ENCODE measurements at places on chromosomes 12 and 14.

DNA sequence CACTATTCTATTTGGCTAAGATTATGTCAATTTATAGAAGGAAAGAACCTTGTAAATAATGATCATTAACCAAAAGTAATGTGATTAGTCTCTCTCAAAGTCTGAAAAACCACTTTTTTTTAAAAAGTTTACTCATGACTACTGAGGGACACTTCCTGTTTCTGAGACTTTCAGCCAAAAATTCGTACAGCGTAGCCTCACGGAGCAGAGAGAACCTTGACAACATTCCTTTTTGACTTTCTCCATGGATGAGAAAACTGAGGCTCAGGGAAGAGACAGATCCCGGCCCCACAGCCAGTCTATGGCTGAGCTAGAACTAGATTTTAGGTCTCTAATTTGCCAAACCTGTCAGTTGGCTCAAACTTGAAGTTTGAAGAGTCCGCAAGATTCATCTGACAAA lies 68.2 kb downstream of the DAD1 start:
- no peak for DNase-seq

GRCh38 chr12:95582230-95583058 lies 31.2 kb upstream of the USP44 start:
- no peak for DNase-seq

GRCh38 chr14:77346495-77346894 lies 25.7 kb downstream of the GSTZ1 start:
- DNase-seq, result no peak

DNA sequence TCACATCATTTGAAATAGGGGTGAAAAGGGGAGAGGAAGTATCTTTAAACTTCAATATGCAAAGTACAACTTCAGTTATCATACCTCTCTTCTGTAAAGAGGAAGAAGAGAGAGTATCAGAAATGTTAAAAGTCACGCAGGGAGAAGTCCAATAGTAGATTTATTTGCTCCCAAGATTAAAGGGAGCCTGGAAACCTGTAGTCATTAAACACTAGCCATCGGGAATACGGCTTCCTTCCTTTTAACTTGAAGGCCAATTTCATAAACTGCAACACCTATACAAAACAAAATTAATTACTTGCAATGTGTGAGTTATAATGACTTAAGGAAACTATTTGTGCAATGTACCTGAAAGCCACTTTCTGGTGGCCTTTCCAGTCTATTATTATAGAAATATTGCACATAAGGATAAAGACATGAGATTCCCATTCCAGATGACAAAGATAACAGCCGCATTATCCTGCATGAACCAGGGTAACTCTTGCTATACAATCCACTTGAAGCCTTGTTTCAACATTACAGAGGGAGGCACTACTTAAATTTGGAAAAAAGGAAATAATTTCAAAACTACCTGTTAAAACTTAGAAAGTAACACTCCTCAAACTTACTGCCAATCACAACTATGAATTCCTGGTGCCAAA lies 4.6 kb downstream of the BTG1 start:
- DNase-seq, result no peak

DNA sequence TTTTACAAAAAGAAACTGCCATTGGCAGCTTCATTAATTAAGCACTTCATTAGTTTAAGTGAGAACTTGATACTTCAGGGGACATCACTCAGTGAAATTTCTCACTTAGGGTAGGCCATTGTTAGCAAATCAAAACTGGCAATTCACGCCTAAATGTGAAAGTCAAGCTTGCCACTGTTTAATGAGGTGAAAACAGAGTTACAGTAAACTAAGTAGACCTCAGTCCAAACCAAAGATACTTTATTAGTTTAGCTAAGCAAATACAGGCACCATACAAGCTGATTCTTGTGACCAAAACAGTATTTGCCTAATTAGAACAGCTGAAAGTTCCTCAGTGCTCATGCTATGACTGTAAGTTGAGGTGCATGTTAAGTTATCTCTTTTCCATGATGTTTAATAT lies 176.5 kb upstream of the CPNE8 start:
- DNase-seq, result no peak

DNA sequence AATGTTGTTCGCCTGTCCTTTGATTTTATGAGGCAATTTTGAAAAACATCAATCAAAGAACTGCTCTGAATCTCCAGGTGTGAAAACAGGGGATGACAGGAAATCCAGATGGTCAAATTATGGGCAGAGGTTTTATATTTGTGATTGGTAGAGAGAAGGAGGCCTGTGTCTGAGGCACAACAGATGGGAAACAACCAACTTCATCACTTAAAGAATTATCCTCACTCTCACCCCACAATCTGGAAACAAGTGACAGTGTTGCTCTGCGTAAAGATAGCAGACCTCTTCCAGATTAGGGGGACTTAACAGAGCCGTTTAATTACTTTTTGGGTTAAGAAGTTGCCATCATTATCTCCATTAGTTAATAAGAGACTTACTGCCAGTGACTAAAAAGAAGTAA lies 64.1 kb upstream of the EGLN3 start:
- DNase-seq, result no peak

All from activated naive CD8-positive, alpha-beta T cell treated with anti-CD3 and anti-CD28 coated beads, Interleukin-2, amount 50 U/mL, for 24 hours (primary cell).